ENCODE measurements at places on chromosomes 3 and 15.

DNA sequence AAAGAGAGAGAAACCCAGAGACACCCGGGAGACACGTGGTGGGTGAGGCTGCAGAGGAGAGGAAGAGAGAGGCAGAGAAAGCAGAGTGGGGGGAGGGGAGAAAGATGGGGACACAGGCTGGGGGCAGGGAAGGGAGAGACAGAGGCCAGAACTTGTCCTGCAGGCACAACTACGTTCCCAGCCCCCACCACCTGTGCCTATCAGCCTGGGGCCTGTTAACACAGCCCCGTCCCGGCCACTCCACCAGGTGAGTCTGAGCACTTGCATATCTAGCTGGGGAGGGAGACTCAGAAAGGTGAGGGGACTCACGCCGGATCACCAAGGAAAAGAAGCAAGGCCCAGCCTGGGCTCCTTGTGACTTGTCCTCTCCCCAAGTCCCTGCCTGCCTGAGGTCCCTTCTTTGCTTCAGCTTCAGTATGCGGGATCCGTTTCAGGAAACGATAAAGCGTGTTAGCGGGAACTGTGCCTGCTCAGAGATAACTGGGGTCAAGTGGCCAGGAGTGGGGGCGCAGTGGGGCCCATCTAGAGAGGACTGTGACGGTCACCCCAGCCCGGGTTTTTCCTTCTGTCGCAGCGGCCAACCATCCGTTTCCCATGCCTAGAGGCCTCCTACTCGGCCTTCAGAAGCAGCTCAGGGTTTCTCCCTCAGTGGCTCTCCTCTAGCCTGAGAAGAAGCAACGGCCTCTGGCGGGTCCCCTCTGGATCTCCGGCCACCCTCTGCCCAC lies 10.3 kb downstream of the LINGO1 start:
- no peak for DNase-seq

DNA sequence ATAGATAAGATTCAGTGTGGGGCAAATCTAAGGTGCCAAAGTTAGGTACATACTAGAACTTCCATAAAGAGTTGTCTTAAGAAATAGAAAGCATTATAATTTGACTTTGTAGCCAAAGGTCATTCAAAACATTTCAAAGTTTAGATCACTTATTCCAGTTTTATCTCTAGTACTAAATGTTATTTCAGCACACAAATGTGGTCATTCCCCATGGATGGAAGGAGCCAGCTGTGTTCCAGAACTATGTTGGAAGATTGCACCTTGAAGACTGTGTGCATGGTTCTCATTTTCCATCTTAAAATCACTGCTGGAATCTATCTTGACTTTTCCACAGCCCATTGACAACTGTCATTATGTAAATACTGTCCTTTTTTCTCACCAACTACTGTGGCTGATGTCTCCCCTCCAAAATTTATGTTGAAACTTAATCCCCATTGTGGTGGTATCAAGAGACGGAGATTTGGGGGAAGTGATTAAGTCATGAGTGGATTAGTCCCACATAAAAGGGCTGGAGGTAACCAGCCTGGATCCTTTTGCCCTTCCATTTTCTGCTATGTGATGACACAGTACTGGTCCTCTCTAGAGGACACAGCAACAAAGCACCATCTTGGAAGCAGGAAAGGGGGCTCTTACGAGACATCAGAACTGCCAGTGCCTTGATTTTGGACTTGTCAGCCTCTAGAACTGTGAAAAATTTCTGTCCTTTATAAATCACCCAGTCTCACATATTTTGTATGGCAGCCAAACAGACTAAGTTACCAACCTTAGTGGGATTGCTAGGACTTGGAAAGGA lies 24.0 kb downstream of the TGFBR2 start:
- no peak for DNase-seq

GRCh38 chr15:93709708-93710107 lies 521.7 kb upstream of the MCTP2 start:
- DNase-seq = no peak

GRCh38 chr15:78034495-78035191 lies 42.9 kb downstream of the TBC1D2B start:
- DNase-seq = no peak

DNA sequence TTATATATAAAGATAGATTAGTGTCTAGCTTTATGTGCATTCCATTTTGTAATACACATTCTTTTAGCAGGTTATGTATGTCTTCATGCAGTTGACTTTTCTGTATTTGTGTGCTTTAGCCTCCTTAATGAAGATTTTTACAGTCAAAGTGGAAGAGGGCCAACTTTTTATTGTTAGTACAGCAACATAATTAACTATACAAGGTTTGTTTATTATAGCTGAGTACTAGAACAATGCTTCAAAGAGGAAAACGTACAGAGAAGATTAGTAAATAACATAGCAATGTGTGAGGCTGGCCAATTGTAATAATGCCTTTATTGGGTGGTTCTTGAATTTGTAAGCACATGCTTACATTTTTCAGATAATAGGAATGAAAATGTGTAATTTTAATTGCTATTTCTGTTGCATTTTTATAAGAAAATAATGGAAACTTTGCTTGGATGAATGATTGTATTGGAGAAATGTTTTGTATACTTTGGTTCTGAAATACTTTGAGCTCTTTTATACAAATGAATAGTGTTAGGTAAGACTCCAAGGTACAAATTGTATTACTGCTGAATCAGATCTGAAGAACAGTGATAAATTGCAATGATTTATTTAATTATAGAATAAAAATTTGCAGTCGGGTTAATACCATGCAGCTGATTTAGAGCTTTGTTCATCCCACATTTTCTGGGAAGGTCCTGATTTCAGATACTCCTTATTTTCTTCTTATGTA lies 41.4 kb downstream of the UBE2E2 start:
- no peak for DNase-seq

DNA sequence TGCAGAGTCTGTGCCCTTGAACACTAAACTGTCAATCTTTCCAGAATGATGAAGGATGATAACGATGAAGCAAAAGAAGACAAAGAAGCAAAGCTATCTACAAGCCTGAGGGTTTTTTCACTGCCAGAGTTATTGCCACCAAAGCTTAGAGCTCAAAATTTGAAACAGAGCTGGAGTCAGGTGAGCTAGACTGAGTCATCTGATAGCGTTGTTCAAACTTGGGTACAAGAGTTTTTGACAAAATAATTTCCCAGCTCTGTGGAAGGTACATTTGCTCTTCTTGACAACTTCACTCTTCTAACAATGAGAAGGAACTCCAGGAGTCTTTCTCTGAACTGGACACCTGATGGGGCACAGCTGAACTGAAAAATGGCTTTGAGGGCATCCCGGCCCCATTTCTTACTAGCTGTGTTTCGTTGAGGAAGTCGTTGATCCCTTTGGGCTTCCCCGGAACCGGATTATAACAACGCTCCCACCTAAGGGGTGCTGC lies 715 bp downstream of the MCCC1 start:
- no peak for DNase-seq

- no peak for DNase-seq
These were observed 479.4 kb downstream of the NTRK3 start for GRCh38 chr15:87777054-87777561.

DNA sequence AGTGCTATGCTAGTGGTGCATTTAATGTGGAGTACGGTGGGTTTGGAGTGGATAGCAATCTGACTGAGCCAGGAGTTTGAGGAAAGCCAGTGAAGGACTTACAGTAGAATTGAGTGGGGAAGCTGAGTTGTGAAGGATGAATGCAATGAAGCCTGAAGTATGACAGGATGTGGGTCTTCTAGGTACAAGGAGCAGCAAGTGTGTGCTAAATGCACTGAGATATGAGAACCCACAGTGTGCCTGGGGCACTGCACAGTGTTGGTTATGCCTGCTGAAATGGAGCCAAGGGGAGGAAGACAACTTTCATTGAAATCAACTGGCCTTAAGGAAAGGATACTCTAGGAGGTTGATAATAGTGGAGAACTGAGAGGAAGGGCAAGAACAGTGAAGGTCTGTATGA lies 105.5 kb upstream of the MRPL3 start:
- DNase-seq = no peak
